Right ventricle myocardium superior (tissue), 1 donor: ENCODE measurements at places on chromosomes 11 and 22. TPM values are rescaled to one million over a fixed set of nuclear protein-coding genes. Genes with fewer than 3 reads are reported as not detected.

- no peak for DNase-seq
Observed at GRCh38 chr11:35848616-35849015, 95.2 kb upstream of the LDLRAD3 start.

The RBMXL2 gene
- total RNA-seq, result not detected

GRCh38 chr11:105000797-105001196, 22.2 kb downstream of the CASP5 start:
- peak; percentile 44 for DNase-seq

- no peak for DNase-seq
Observed at GRCh38 chr22:26127126-26127525, 42.1 kb upstream of the SEZ6L start.

DNA sequence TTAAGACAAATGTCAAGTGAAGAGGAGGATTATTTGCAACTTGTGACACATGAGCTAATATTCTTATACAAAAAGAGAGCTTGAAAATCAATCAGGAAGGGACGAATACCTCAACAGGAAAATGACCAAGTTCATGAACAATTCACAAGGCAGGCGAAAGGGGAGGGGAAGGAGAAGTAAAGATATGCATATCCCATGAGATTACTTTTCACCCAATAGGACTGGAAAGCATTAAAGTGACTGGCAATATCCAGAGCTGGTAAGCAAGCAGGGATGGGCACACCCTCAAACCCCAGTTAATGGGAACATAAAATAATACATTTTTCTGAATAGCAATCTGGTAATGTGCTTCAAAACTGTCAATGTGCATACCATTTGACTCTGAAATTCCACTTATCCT, 129.5 kb downstream of the SLC1A2 start:
- no peak for DNase-seq

DNA sequence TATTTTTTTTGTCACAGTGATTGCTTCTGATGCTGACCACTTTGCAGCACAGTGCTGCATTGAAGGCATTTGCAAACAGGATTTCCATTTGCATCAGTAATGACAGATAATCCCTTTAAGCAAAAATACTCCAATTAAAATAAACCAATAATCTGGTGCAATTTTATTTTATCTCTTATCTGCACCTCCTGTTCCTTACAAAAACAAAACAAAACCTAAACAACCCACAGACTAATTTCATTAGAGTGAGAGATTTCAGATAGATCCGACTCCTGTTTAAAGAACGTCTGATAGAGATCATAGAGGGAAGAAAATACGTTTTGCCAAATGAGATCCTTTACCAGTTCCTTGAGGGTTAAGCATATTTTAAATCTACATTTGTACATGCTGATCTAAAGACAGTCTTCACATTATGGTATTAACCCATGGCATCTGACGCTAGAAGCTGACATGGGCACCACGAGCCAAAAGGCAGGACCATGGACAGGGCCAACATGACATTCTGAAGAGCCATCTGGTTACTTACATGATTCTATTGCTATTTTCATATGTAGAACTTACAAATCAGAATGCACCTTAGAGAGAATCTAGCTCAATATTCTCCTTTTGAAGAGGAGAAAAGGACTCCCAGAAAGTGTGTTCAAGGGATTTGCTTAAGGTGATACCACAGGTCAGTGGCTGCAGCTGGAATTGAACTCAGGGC, 286.2 kb upstream of the NARS2 start:
- no peak for DNase-seq

- DNase-seq, result no peak
Observed at GRCh38 chr11:97964332-97965004, 1056.3 kb upstream of the CNTN5 start.

- DNase-seq, result no peak
Observed at GRCh38 chr22:37910890-37911672, 5.0 kb downstream of the MICALL1 start.

The MYOD1 gene
- total RNA-seq, result not detected

The DHCR7 gene
- 48.5 TPM for total RNA-seq

GRCh38 chr22:27157666-27158370, 500.4 kb downstream of the MIAT start:
- no peak for DNase-seq

The C11orf52 gene
- 1.7 TPM for total RNA-seq

GRCh38 chr11:32029721-32030120, 61.2 kb upstream of the RCN1 start:
- no peak for DNase-seq

DNA sequence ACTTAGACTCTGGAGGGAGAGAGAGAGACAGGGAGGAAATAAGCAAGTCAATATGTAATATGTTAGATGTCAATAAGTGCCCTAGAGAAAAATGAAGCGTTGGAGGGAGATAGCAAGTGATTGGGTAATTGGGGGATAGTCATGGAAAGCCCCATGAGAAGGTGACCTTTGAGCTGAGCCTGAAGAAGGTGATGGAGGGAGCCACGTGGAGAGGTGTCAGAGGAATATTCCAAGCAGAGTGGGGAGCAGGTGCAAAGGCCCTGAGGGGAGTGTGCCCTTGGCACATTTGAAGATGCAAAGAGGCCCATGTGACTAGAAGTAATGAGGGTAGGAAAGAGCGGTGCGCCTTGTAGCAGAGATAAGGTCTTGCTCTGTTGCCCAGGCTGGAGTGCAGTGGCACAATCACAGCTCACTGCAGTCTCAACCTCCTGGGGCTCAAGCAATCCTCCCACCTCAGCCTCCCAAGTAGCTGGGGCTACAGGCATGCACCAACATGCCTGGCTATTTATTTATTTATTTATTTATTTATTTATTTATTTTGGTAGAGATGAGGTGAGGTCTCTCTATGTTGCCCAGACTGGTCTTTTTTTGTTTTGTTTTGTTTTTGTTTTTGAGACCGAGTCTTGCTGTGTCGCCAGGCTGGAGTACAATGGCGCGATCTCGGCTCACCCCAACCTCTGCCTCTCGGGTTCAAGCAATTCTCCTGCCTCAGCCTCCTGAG, 2.1 kb downstream of the LHFPL7 start:
- DNase-seq, result no peak

The FOLH1 gene
- 0.27 TPM for total RNA-seq

The HSD17B12 gene
- 63.3 TPM for total RNA-seq

The MS4A4A gene
- total RNA-seq, result 15.2 TPM

The GLYAT gene
- 0.22 TPM for total RNA-seq

The CLCF1 gene
- 0.27 TPM for total RNA-seq

DNA sequence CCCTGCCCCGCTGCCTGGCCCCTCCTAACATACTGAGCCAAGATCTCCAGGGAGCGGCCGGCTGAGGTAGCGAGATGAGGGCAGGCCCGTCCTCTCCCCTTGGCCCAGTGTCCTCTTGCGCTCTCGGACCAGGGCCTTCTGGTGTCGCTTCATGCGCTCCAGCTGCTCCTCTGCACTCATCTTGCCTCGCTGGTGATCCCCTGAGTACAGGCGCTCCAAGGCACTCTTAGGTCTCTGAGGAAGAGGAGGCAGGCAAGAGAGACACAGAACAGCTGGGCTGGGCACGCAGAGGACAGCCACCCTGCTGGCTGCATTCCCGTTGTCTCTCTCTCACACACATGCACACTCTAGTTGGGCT, 50.6 kb downstream of the C11orf58 start:
- peak; percentile 47 for DNase-seq

The SLC22A9 gene
- not detected for total RNA-seq

The KIF18A gene
- 0.16 TPM for total RNA-seq

GRCh38 chr22:19981171-19981960, 35.3 kb downstream of the ARVCF start:
- DNase-seq, result peak; percentile 44

The MB gene
- total RNA-seq, result 19,506 TPM

- no peak for DNase-seq
Observed at GRCh38 chr11:34268906-34269430, 88.8 kb downstream of the ABTB2 start.

- DNase-seq, result no peak
Observed at GRCh38 chr22:45598596-45599217, 72.9 kb upstream of the ATXN10 start.

DNA sequence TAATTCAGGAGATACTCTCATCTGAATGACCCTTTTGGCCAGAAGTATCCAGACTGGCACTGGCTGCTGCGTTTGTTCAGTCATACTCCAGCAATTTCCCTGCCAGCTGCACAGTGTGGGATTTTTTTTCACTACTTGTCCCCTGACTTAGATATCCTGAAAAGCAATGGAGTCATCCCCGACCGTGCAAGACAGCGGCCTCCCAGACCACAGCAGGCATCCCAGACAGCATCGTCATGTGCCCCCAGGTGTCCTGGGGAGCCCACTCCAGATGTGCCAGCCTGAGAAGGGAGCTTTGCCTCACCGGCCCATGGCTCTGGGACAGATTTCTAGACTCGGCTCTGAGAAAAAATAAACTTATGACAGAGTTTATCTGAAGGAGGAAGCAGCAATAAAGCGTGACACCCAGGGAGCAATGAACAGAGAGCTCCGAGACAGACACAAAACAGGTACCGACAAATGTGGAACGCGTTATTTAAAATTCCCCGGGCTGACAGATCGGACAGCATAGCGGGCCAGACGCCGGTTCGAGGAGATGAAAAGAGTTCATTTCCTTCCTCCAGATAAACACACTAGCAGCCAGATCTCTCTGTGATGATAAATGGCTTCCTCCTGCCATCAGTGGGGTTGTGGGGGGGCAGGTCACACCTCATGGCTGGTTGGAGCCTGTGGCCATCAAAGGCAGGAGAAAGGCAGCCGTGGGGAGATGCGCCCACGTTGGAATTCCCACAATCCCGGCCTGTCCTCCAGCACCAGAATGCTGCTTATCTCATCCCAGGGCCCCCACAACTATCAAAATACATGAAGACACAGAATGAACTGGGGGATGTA, 106.4 kb upstream of the FGF3 start:
- DNase-seq, result peak; percentile 13

GRCh38 chr11:8809939-8810539, 101.0 kb upstream of the AKIP1 start:
- DNase-seq, result no peak

DNA sequence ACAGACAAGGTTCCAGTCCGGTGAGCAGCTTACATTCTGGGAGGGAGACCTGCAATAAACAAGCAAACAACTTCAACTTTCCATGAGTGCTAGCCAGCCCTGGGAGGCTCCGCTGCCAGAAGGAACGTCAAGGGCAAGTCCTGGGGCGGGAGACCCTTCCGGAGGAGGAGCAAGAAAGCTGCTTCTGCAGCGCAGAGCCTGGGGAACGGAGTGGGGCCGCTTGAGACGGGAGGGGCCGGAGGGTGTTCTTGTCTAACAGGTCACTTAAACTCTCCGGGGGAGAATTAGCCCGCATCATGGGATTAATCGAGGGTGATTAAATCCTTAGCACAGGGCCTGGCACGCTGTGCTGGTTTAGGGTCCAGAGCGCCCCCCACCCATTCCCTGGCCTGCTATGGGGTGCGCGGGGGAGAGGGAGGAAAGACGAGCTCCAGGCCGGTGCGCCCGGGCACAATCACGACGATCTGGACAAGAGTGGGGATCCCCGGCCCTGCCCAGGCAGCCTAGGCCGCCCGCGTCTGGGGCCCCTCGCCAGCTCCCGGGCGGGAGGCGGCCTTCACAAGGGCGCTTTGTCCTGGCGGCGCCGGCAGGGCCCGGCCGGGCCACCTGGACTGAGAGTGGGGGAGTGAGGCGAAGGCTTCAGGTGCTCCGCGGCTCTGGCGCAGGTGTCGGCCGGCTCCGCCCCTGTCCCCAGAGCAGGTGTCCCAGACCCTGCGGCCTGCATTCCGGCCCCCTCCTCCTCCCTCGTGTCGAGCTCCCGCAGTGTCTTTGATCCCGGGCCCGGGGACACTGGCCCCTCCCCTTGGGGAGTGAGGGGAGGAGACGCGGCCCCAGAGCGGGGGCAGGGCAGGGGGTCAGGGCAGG, 663 bp upstream of the LARGE2 start:
- DNase-seq, result peak; percentile 39

DNA sequence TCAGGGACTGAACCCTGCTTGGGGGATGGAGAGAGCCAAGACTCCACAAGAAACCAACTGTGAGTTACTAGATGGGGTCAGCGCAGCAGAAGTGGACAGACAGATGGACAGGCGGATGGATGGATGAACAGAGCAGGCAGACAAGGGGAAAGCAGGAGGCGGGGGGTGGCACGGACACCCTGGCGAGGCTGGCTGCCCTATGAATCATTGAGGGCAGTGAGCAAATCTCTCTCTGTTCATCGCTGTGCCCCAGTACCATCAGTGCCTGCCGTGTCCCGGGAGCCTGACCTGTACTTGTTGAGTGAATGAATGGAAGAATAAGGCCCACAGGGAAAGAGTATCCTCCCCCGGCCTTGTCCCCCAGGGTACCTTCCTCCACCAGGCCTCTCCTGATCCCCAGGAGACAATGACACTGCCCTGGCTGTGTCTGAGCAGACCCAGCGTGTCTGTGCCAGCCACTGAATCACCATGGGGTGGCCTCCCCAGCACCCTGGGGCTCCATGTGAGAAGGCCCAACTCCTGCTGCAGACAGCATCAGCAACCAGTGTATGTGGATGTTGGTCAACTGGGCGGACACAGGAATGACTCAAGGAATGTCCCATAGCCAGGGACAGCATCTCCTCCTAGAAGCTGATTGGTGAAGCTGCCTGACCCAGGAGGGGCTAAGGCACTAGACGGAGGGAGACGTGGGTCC, 5.1 kb upstream of the KLHL35 start:
- DNase-seq, result no peak

DNA sequence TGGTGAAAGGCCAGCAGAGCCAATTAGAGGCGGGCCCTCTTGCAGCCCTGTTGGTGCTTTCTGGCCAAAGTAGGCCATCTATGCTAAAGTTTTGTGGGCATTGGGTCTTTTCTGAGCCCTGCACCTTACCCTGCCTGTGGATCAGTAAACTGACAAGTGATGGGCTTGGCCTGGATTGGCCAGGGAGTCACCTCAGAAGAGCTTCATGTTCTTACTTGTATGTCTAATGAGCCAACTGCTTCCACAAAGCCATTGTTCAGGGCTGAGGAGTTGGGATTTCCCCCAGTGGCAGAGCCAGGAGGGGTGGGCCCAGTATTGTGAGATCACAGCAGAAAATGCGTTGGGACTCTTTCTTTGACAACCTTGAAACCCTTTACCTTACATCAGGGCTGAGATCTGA, 90.4 kb downstream of the CWC15 start:
- no peak for DNase-seq

DNA sequence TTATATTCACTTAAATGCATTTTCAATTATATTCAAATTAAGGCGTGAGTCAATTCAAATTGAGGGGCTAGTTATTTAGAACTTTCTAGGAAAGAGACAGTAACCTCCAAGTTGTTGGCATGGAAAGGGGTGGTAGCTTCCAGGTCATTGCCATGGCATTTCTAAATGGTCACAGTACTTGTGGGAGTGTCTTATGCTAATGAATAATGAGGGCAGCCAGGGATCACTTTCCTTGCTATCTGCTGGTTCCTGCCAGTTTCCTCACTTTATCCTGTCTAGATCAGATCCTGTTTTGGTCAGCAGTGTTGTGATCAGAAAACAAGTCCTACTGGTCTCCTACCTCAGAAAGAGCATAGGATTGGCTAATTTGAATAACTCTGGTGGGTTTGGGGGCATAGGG, 21.8 kb upstream of the RNASEH2C start:
- no peak for DNase-seq

The PDGFD gene
- 8.9 TPM for total RNA-seq
